ENCODE measurements at places on chromosomes 1 and 21. TPM values are rescaled to one million over a fixed set of nuclear protein-coding genes. Genes with fewer than 3 reads are reported as not detected.

HLX gene
- 6.6 TPM for total RNA-seq

ALX3 gene
- total RNA-seq = not detected

RAB7B gene
- 0.89 TPM for total RNA-seq

MARK1 gene
- total RNA-seq = 0.59 TPM

WDR64 gene
- 0.08 TPM for total RNA-seq

MFSD2A gene
- 0.37 TPM for total RNA-seq

HOOK1 gene
- 24.7 TPM for total RNA-seq

S100A7A gene
- total RNA-seq = not detected

METTL13 gene
- total RNA-seq = 16.1 TPM

NBPF26 gene
- 7.2 TPM for total RNA-seq

DNA sequence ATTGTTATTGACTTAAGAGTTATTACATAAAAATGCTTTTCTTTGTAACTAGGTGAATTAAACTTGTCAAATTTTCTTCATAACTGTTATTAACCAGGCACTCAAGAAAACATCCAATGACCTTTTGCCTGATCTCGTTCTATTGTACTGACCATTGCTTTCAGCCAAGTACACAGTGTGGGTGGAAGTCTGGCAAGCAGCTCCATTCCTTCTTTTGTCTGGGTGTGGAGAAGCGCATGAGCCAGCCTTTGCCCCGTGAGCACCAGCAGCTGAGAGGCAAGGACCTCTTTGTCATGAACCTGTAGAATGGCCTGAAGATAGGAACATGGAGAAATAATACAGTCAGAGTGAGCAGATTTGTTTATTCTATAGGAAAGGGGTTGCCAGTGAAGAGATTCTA, 57.5 kb downstream of the IARS2 start:
- DNase-seq = no peak

GRCh38 chr1:94677714-94678113, 136.2 kb upstream of the F3 start:
- DNase-seq = no peak

- no peak for DNase-seq
These were observed 12.2 kb upstream of the CLSTN1 start for GRCh38 chr1:9835758-9836631.

DNA sequence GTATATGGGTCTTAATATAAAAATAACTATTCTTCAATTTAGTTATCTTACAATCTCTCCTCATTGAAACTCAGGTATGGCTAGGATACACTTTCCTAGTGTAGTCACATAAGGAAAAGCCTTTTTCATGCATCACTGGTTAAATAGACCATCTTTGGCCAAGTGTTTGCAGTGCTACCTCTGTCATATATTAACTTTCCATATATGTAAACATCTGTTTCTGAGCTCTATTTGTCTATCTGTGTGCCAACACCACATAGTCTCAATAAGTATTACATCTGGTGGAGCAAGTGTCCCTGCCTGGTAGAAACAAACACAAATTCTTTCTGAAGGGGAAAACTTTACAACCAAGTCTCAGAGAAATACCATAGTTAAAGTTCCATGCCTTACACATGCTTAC, 134.6 kb downstream of the TSEN15 start:
- no peak for DNase-seq

DNA sequence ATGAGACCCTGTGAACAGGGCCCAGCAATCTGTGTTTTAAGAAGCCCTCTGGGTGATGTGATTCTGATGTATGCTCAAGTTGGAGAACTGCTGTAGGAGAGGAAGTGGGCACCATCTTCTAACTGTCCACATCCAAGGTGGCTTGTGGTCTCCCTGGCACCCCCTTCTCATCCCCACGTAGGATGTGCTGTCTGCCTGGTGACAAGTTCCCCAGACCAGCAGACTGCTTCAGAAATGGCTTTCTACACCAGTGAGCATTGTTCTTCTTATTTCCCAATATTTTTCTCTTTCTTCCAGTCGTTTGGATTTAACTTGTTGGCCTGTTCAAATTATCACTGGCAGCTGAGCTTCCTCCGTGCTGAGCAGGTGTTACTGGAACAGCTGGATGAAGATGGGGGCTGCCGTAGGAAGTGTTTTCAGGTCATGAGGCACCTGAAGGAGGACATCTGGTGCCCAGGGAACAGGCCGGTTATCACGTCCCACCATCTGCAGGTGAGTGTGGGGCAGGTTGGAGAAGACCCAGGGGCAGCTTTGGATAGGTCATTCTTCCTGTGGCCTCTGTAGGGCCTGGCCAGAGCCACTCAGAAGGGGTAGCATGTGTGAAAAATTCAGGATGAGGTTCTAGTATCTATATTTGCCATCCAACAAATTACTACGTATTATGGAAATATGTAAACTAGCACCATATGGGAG, 16.8 kb downstream of the MAB21L3 start:
- no peak for DNase-seq

DNA sequence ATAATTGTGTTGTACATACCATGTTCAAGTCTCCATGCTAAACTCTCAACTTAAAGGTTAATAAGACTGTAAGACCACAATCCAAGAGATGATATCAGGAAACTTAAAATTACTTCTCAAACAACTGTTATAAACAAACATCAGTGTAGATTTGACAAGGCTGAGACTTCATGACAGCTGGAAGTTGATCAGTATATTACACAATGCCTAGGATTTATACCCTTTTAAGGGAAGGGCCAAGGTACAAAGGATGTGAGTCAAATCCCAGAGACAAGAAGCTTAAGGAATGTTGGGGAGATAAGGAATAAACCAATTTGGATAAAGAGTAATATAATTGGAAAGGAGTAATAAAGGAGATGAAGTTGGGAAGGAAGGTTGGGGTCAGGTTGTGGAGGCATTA, 98.8 kb downstream of the LBR start:
- no peak for DNase-seq

DNA sequence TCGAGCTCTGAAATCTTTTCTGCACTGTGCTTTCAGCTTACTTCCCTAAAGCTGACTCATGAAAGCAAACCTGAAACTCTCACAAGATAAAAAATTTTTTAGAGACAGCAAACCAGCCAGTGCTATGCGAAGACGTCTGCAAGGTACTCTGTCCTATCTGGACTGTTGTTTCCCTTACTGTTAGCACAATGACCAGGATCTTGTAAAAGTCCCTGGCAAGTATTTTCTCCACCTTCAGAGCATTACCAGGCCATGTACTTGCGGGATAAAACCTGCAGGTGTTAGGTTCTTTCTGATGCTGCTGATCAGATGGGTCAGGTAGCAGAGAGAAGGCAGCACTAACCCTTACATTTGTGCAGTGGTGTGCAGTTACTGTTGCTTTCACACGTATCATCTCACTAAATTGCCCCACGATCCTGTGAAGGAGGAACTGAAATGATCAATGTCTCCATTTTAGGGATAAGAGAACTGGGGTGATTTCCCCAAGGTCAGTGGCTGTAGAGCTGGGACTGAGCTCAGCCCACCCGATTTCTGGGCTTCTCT, 56.6 kb downstream of the PLXNA2 start:
- no peak for DNase-seq

DNA sequence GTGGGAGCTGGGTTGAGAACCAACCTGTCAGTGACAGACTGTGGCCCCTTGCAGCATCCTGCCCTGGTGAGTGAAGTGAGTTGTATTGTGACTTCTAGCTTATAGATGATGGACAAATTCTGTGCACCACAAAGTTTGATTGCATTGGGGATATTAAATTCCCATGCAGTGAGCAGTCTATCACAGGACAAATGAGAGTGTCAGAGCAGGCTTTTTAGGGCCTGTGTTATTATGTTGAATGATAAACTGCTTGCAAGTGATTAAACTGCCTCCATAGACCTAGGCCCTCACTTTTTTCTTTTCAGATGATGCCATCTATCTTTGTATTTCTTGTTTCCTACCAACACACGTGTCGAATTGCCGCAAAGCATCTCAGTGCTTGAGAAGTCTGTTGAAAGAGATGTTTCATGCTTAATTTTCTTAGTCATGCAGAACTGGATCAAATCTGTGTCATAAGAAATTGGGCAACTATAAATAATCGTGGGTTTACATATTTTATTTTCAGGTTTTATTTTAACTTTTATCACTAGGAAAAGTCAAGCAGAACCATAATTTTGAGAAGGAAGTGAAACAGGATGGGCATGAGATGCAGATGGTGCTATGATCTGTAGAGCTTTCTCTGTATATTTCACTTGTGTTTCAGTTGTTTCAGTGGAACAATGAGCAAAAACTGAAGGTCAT, 199.2 kb downstream of the S1PR1 start:
- DNase-seq = no peak

GRCh38 chr21:37341254-37341960, 25.2 kb upstream of the DYRK1A start:
- DNase-seq = no peak

DNA sequence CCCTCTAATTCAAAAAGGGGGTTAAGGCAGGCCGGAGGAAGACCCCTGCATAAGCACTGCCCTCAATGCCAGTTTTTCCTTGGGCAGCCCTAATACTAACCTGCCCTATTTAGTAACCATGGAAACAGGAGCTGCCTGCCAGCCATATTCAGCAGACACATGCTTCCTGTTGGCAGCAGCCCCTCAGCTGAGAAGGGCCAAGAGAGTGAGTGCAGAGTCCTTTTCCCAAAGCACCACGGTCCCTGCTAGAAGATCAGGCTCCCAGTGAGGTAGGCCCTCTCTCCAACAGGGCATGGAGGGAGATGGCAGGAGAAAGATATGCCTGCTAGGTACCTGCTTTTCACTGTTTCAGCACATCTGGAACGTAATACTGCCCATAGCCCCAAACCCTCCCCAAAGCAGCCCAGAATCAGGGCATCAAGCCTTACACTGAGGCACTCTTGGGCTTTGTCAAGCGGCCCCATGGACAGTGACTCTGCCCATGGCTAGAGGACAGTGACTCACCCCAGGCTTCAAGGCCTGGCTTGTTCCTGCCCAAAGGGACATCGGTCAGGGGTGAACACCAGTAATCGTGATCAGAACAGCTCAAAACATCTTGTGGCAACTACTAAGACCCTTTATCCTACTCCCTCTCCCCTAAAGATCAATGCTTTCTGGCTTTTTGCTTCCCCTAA, 64.5 kb downstream of the BCAR3 start:
- DNase-seq = no peak

- DNase-seq = no peak
These were observed 88.8 kb upstream of the PDE4B start for GRCh38 chr1:65703853-65704252.

- no peak for DNase-seq
These were observed 48.7 kb downstream of the NTMT2 start for GRCh38 chr1:170194451-170194850.

DNA sequence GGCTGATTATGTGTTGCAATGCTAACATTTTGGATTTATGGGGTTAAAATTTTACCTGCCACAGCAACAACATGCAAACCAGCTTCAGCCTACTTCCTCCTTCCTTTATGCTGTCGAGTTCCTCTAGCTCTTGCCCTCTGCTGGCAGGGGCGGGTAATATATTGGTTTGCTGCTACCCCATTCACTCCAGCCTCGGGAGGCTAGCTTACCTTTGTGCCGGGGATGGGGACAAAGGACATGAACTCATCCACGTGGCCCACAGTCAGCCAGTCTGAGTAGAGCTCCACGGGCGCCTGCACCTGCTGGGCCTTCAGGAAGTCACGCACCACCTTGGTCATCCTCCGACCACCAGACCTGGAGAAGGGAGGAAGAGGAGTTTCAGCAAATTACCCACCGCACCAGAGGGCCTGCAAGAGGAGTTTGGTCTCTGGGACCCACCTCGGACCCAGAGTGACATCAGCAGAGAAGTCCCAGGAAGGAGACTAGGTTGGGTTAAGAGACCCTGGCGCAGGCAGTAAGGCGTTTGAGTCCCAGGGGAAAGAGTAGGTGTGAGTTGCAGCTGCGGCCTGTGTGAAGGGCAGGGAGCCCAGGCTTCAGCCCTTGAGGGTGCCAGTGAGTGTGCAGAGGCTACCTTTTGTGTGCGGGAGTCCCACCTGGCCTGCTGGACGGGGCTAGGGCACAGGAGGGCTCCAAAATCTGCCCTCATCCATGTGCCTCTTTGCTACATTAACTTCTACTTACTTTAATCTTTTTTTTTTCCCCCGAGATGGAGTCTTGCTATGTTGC, 21.8 kb upstream of the SDHB start:
- no peak for DNase-seq

DNA sequence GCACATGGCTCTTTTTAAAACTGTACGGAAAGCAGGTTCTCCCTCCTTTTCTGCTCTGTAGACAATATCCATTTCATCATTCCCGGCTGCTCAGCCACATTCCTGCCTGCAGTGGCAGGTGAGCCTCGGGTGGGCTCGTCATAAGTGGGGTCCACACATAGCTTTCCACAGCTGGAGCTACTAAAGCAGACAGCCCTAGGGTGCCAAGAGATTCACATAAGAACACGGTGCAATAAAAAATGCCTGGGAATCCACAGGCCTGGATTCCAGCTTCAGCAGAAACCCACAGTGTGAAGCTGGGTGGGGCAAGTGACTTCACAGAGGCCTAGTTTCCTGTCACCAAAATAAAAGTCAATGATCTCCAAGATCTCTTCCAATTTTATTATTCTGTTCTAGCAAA, 96.4 kb downstream of the MIS18A start:
- no peak for DNase-seq

DNA sequence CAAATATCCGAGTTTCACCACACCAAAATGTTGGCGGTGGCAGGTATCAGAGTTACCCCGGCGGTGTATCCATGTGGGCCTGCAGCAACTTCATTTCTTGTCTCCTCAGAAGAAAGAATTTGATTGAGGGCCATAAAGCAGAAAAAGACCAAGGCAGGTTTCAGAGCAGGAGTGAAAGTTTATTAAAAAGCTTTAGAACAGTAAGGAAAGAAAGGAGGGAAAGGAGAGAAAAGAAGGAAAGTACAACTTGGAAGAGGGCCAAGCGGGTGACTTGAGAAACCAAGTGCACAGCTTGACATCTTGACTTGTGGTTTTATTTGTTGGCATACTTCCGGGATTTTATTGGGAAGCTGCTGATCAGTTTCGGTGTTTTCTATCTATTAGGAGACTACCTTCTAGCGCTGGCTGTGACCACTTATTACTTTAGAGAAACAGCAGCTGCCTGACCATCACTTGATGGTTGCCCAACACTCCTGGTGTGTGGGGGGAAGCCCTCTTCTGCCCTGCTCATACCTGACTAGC, 75.5 kb upstream of the RAB3GAP2 start:
- no peak for DNase-seq

- no peak for DNase-seq
These were observed at the start of gene SYT14 for GRCh38 chr1:209937996-209938959. SYT14 (plus strand) TSS chr1:209938217; CDS start chr1:209938265, 48 bp downstream.

All from liver (tissue), 10 donors.